Stimulated activated CD4-positive, alpha-beta T cell treated with anti-CD3 and anti-CD28 coated beads, Interleukin-2, amount 100 ng/mL, for 4 hours (primary cell): ENCODE measurements at places on chromosomes 6 and 20.

DNA sequence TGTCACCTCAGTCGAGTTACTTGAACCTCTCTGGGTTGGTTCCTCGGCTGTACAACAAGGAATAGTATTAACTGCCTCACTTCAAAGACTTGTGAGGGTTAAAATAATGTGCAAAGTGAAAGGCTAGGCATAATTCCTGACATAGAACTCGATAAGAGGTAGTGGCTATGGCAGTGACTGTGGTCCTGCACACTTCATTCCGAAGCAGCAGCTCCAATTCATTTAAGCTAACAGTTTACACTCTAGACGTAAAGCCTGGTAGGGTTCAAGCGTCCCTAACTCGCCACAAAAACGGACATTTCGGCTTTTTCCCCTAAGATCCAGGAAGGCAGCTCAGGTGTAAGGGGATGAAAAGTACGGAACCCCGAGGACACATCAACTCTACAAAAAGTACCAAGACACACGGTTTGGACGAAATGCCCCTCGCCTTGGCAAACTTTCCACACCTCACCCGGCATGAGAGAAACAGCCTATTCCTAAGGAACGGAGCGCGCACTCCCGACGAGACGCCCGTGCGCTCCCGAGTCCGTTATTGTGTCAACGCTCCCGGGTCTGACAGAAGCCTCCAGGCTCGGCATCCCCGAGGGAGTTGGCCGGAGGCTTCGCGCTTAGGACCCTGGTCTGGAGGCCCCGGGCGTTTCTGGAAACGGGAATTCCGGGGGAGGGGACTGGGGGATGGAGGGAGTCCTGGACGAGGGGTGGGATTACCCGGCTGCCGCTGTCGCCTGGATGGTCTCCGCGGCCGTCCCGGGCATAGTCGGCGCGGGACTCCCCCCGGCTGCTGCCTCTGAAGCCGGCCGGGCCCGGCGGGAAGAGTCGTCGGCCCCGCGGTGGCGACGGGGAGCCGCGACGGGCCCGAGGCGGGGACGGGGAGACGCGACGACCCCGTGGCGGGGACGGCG is 937 bp downstream of the ZNF318 start:
- DNase-seq, result no peak

GRCh38 chr6:138161338-138162110 is at the start of gene ARFGEF3:
Gene ARFGEF3, plus strand, starts transcription at chr6:138161939. Its CDS starts 148 bp downstream, at chr6:138162087.
- DNase-seq, result peak; percentile 49

DNA sequence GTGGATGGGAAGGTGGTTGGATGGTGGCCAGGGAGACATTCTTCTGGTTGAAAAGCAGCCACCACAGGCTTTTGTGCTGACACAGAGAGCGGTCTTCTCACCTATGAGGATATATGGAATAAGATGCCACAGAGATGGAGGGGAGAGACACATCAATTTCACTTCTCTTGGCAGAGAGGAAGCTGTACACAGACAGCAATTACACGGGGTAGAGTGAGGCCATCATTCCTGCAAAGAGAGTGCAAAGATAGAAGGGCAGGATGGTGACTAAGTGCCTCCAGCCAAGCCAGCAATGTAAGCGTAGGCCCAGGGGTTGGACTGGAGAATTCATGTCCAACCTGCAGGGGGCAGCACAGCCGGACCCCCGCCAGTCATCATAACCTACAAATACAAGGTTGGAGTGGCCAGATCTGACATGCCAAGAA is 56.4 kb downstream of the NRN1 start:
- no peak for DNase-seq

DNA sequence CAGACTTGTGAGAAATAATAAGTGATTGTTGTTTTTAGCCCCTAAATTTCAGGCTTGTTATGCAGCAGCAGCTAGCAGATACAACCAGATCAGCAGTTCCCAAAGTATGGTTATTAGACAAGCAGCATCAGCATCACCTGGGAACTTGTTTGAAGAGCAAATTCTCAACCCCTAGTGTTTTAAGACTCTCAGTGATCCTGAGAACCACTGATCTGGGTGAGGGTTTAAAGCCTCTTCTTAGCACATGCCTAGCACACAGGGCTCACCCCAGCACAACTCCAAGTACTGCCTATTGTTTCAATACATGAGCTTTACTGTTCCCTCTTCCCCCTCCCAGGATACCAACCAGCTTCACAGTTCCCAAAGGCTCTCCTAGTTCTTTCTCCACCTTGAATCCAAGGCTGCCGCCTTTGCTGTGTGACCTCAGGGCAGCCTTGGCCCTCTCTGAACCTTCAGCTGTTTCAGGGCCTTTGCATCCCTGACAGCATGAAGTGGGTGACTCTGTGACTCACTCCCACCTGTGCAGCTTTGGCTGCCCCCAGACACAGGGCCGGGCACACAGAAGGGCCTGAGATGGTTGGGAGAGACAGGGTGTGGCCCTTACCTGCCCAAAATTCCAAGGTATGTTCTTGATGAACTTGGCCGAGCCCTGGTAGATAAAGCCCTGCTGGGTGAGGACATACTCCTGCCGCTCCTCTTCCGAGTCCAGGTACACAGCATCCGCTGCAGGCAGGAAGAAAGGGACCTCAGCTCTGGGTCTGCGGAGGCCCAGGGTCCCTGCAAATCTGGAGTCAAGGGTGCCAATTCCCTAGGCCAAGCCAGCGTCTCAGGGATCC is 14.5 kb downstream of the TGM2 start:
- no peak for DNase-seq

DNA sequence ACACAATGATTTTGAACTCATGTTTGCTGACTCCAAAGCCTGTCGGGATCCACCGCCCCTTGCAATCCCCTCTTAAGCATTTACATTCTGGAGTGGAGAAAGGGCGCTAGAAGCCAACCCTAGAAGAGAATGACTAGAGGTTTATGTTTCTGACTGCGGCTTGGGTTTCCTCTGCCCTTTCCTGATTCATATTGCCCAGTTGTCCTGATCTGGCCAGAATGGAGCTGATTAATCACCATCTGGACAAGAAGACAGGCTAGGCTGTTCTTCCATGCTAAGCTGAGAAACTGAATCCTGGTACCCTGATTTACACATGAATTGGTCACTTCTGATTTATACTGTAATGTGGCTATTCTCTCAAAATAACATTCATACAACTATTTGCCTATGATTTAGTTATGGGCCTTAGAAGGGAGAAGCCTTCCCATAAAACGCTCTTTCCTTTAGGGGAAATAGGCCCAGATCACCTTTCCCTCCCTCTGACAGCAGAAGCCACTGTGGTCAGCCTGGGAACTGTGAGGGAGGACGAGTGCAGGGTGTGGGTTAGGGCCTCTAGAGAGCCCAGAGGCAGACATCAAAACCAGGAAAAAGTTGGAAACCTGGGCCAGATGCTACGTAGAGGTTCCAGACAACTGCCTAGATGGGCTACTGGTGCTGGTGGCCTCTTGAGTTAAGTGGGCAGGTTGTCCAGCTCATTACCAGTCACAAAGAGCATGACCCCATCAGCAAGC is 199.2 kb upstream of the PRDM1 start:
- DNase-seq, result no peak
